COR-L47 (cell line): ENCODE measurements at places on chromosomes 2 and 18.

- DNase-seq: no peak
Observed at GRCh38 chr2:45172760-45173392, 163.6 kb upstream of the SIX2 start.

DNA sequence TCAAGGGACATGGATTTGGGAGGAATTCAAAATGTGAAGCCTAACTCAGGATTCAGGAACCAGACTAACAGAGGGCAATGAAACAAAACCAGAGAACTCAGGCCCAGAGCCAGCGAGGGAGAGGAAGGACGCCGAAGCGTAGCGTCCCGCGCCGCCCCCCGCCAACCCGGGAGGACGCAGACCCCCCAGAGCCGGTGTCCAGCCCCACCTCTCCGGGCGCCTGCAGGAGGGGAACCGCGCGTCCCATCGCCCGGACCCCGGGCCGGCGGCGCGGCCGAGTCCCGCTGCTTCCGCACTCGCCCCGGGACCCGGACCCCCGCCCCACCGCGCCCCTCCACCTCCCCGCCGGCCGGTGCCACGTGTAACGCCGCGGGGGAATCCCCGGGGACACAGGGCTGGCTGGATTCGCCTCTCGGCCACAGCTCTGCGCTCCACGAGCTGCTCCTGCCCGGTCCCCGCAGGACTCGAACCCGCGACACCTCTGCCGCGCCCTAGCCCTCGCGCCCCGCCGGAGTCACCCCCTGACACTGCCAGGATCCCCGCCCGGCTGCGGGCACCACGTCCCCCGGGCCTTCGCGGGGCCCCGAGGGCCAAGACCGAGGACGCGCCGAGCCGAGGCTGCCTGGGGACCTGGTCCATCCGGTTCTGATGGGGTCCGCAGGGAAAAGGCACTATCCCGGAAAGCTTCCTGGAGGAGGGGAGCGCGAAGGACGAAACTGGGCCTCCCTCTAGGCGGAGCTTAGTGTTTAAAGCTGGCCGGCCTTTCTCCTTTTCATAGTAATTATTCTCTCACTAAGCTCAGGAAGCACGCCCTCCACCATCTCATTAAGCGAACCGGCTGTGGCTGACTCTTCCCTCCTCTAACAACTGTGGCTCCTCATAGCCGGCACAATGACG is 40.4 kb upstream of the FAM124B start:
- DNase-seq: no peak

DNA sequence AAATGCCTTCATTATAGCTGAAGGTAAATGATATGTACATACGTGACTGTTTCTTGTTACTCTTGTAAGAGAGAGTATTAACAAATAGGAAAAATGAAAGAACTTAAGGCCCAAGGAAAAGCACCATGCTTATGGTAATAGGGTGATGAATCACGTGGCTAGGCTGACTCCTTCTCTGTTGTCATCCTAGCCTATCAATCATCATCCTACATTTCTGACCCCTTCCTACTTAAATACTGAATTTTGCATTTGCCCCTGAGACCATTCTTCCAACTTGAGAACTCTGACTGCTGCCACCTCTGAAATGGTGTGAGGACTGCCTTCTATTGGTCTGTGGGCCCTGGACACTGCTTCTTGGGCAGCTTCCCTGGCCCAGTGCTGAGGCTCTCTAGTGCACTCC is 28.9 kb downstream of the EFEMP1 start:
- no peak for DNase-seq

- no peak for DNase-seq
Observed at GRCh38 chr2:166197446-166197845, 69.6 kb upstream of the SCN1A start.

DNA sequence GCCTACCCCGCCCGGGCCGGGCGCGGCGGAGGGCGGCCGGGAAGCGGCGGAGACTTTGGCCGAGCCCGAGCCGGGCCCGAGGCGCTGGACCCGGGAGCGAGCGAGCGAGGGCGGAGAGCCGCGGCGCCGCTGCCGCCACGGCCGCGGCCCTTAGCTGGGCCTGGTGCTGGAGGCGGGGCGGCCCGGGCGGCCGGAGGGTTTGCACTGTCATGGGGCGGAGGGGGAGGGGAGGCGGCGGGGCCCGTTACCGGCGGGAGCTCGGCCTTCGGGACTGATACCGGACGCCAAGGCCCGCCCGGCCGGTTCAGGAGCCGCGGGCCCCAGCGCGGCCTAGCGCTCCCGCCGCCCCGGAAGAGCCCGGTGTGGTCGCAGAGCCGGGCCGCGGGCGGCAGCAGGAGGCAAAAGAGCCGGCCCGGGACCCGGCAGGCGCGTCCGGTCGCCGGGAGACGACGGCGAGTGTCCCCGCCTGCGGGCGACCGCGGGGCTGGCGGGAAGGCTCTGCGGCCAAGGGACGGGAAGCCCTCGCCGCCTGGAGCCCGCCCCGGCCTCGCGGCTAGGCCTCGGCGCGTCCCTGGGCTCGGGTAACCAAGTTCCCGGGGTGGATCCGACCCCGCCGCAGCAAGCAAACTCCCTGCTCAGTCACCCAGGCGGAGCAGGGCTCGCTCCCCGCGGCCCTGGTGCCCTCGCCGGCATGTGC is 697 bp downstream of the KCMF1 start:
- peak; percentile 28 for DNase-seq

GRCh38 chr2:7592618-7593140 is 675.5 kb downstream of the RNF144A start:
- no peak for DNase-seq

DNA sequence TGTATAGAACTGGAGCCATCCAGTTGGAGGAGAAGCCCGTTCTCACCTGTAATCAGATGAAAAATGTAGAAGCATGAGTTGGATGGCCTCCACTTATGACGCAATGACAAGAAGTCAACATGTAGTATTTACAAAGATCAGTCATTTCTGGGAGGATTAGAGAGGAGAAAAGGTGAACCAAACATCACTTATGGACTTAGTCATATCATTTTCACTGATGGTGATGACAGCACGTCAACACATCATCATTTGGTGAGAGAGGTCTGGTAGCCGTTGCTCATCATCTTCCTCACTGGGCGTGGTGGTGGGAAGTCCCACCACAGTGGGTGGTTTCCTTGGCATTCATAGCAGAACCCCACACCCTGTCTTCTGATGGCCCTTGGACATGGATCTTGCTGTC is 264.2 kb upstream of the EPAS1 start:
- DNase-seq: no peak
